Activated B cell treated with CpG ODN at 0.5 μM for 24 hours (primary cell): ENCODE measurements at places on chromosomes 1 and 21. TPM values are rescaled to one million over a fixed set of nuclear protein-coding genes. Genes with fewer than 3 reads are reported as not detected.

Gene IL19
- total RNA-seq: not detected in 2 replicates

DNA sequence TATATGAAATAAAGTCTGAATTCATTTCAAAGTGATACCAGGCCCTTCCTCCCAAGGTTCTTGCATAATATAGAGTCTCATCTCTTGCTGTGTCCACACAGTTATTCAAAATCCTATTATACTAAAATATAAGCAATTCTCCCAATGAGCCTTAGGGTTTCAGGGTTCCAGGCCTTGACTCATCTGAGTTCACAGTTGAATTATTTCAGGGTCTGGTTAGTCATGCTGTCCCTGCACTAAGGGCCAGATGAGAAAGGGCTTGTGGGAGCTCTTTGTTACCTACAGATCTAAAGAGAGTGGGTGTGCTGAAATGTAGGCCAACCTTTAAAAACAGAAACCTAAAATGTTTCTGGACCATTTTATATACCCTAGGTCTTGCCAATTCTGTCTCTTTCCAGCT is 337.5 kb upstream of the LRRC7 start:
- DNase-seq: no peak

Gene GSTM2
- 9.2 and 11.0 TPM in 2 replicates for total RNA-seq

DNA sequence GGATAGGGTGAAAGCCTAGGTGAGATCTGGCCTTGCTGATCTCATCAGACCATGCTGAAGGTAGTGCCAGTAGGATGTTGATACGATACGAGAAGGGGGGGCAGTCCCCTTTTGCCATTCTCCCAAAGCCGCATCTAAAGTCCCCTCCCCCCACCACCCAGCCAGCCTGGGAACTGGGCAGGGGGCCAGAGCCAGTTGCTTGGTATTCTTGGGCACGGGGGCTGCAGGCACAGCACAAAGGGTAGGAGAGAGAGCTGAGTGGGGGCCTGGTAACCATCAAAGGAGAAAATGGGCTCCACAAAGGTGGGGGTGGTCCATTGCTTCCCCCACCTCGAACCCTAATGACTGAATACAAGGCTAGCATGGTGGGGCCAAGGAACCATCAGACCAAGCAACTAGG is 5.4 kb downstream of the PEA15 start:
- DNase-seq: no peak

GRCh38 chr1:108109295-108109973 is 90.7 kb downstream of the SLC25A24 start:
- DNase-seq: no peak

- DNase-seq: no peak
These were observed 673 bp upstream of the DHCR24 start for GRCh38 chr1:54887665-54888071.

DNA sequence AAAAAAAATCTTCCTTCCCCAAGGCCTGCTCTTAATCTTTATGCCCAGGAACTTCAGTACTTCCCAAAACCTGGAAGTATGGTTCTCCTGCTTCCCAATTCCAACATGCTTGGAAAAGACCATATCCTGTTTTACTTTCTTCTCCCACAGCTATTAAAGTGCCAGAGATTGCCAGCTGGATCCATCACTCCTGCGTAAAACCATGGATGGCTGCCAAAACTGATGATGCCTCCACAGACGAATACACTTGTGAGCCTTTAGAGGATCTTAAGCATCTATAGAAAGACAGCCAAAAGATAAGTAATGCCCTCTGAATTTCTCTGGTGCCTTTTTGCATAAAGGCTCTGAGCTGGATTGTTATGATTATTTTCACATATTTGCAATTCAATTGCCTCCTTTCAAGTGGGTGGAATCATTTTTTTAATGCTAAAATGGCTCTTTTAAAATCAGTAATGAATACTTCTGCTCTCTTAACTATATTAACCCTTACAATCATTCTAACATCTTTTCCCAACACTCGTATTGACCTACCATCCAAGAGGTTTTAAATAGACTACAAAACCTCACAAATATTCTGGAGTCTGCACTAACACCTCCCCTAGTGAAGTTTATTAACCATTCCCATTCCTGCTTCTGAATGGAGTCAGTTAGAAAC is 1807.8 kb downstream of the BRINP3 start:
- DNase-seq: no peak
